ENCODE measurements at places on chromosomes 16 and 17.
A peak's percentile ranks its signal among the peaks of the same experiment; 100 is the strongest.

DNA sequence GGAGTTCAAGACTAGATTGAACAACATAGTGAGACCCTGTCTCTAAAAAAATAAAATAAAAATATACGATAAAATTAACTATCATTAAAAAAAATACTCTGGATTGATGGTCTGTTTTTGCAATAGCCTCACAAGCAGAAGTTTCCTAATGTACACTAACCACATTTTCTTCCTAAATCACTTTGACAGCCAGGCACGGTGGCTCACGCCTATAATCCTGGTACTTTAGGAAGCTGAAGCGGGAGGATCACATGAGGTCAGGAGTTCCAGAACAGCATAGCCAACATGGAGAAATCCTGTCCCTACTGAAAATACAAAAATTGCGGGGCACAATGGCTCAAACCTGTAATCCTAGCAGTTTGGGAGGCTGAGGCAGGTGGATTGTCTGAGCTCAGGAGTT, 64.7 kb downstream of the HELZ start:
- DNase-seq = no peak

DNA sequence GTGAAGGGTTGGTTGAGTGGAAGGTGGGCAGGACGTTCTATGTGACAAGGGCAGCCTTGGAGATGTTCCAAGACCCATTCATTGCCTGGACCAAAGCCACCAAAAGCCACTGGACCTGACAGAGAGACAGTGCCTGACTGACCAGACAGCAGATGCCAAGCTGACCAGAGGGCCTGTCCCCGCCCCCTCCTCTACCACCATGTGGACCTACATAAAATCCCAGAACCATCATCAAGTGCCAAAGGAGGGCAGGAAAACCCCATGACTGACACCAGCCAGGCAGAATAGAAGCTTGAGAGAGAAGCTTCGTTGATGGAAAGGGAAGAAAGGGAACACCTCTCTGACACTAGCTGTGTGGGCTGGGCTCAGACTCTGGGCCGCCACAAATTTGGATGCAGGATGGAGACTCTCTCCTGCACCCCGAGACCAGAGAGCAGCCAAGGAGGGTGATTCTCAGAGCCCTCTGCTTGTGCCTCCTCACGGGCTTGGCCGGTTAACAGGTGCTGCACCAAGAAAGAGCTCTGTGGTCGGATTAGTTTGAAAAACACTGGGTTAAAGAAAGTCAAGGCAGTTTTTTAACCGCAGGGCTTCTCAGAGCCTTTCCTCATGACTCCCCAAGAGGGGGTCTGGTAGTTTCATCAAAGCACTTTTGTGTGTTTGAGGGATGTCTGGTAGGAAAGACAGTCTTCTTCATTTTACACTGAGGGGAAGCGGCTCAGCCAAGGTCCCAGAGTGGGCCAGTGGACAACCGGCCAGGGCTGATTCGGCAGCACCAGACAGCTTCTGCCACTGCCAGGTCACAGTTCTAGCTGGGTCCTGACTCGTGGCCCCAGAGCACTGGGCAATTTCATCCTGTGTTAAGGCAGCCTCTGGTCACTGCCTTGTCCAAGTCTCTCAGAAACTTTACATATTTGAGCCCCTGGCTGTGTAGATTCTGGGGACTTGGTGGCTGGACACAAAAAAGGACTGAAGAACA, 1.7 kb downstream of the TNFRSF13B start:
- no peak for DNase-seq

DNA sequence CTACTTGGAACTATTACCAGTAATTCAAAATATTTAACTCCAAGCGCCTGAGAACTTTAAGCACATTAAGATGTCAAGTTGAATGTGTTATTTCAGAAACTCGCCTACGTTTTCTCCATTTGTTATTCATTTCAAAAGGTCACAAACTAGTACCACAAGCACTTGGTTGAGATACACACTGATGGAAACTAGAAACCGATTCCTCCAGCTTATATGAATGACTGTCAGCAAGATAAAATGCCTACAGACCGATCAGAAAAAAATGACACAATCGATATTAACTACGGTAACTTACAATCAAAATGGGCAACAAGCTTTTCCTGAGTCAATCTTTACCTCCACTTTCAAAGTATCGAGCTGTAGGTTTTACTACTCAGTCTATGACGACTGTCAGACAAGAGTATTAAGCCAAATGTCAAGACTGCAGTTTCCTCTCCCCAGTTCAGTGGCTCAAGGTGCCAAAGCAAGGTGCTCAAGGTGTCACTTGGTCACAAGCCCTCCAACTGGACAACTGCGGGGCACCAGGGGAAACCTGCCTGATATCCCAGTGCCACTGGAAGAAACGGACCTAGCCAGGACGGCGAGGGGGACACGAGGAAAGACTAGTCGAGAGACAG, 678 bp downstream of the SRP68 start:
- no peak for DNase-seq

GRCh38 chr17:75590314-75590761, 2.7 kb downstream of the MYO15B start:
- no peak for DNase-seq

- DNase-seq = no peak
Observed at GRCh38 chr17:7932949-7933348, 943 bp downstream of the CNTROB start.

DNA sequence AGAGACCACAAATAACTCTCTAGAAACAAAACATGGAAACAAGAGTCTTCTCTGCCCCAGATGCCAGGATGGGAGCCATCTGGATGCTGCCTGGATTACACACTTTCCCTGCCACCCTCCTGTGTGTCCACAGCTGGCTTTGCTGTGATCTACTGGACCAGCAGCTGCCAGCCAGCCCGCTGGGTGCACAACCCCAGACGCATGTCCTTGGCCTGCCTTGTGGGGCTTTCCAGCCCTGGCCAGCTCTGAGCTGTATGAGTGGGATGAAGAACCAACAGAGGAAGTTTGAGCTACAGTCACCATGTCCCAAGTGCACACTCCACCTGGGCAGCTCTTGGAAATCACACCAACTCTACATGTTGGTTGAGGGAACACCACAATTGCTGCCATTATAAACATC, 57.0 kb upstream of the TNRC6C start:
- DNase-seq = no peak

GRCh38 chr16:9929836-9930235, 252.4 kb downstream of the GRIN2A start:
- DNase-seq = no peak

- peak; percentile 70 for DNase-seq
Observed at GRCh38 chr17:19447085-19447583, 36.1 kb downstream of the RNF112 start.

GRCh38 chr17:15944759-15945526, at the start of gene ADORA2B:
ADORA2B (plus strand) TSS chr17:15945130; CDS start chr17:15945249, 119 bp downstream.
- no peak for DNase-seq

DNA sequence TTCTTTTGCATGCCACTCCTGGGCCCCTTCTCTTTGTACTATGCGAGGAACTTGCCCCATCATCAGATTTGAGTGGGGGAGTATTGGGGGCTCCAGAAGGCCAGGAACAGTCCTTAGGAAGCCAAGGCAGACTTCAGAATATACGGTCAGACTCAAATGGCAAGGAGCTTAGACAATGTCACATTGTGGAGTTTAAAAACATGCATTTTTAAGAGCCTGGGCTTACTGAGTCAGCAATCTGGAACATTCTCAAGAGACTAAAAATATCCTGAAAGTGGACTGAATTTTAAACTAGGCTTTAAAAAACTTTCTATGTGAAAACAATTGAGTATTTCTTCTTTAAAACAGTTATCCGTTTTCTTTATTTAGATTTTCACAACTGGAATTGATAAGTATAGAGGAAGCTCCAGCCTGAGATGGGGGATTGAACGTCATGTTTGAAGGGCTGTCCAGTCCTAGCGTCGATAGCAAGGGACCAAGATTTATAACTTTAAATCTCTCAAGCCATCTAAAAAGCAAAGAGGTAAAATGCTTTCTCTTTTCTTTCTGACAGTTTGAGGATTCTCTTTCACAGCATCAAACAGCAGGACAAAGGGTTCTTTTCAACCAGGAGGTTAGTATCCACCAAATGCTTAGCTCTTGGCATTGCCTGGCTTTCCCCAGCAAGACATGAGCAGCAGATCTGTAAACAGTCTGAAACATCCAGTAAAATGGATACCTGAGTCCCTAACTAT, 45.8 kb upstream of the CDRT4 start:
- no peak for DNase-seq

- no peak for DNase-seq
Observed at GRCh38 chr16:89242795-89243200, 25.3 kb downstream of the ZNF778 start.

- peak; percentile 30 for DNase-seq
Observed at GRCh38 chr17:66673668-66674276, 161.1 kb upstream of the CACNG5 start.

- peak; percentile 11 for DNase-seq
Observed at GRCh38 chr17:35568561-35568960, 7.9 kb upstream of the SLFN14 start.

- DNase-seq = no peak
Observed at GRCh38 chr16:79042886-79043285, 557.7 kb downstream of the MAF start.

DNA sequence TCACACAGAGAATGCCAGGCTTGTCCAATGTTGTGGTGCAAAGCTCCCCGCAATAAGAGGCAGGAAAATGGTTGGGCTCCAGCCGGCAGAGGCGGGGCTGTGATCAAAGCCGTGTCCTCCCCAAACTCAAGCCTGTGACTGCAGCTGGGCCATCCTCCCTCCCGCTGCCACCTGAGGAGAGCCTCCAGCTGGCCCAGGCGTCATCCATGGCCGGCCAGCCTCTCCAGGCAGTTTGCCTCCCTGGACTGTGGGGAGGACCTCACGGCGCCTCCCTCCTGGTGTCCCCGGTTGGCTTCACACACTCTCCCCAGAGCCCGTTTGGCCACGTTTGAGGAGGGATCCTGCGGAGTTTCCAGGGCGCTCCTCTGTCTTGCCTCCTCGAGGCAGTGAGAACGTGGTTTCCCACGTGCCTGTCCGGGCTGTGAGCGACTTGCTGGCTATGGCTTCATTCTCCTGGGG, 134.1 kb downstream of the IRF8 start:
- DNase-seq = no peak

DNA sequence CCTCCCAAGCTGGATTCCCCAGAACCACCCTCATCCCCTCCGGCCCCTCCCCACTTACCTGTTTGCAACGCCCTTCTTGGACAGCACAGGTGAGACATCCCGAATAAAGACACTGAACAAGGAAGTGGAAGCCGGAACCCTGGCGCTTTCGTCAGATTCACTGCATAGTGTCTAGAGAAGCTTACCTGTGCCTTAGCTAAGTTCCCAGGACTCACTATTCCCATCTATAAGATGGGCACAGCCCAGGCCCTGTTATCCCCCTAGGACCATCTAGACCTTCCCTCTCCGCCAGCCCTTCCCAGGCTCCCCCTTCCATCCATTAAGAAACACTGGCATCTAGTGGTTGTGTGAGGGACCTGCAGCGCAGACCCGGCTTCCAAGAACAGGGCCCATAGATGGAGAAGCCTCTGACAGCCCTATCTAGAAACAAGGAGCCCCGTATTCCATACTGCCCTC, 26.9 kb upstream of the RPL38 start:
- peak; percentile 7 for DNase-seq

DNA sequence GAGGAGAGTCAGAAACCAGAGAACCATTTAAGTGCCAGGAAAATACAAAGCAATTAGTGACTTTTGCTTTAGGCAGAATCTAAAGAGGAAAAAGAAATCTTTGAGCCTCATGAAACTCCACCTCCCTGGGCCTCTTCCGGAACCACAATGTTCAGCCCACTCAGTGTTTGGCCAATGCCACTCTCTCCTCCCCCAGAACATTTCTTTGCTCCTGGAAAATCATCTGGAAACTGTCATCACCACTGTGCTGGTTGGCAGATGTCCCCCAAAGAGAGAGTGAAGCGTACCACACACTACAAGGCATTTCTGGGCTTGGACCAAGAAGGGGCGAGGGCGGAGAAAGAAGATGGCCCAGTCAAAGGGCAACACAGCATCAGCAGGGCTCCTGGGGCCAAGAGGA, 7.1 kb upstream of the SOX9 start:
- no peak for DNase-seq

DNA sequence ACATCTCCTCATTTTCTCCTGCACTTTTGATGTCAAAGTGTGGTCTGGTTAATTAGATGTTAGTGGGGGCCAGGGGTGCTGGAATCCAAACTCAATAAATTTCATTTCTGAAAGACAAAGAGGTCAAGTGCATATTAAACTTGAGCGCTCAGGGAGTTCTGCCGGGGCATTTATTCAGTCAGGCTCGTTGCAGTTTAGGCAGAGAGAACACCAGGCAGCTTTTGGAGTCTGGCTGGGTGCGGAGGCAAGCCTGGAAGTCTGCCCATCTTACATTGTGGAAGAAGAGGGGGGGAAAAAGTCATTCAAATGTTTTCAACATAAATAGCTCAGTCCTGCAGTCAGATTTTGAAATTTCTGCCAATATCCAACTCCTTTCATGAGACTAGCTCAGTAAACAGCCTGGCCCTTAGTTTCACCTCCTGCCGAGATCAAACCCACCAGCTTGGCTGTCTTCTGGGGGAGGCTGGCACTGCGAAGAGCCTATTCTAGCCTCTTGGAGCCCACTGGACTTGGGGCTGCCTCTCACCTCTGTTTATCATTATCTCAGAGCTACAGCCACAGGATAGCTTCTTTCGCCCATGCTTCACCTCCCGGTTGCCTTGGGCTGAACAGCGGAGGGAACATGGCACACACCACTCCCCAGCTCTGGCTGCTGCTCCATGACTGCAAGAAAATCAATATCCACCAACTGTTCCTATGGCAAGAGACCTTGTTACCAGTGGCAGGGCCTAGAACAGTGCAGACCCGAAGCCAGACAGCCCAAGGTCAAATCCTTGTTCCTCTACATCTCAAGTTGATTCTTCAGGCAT, 177.4 kb upstream of the CDH5 start:
- no peak for DNase-seq

GRCh38 chr17:58338454-58338840, 9.9 kb upstream of the TSPOAP1 start:
- DNase-seq = no peak

DNA sequence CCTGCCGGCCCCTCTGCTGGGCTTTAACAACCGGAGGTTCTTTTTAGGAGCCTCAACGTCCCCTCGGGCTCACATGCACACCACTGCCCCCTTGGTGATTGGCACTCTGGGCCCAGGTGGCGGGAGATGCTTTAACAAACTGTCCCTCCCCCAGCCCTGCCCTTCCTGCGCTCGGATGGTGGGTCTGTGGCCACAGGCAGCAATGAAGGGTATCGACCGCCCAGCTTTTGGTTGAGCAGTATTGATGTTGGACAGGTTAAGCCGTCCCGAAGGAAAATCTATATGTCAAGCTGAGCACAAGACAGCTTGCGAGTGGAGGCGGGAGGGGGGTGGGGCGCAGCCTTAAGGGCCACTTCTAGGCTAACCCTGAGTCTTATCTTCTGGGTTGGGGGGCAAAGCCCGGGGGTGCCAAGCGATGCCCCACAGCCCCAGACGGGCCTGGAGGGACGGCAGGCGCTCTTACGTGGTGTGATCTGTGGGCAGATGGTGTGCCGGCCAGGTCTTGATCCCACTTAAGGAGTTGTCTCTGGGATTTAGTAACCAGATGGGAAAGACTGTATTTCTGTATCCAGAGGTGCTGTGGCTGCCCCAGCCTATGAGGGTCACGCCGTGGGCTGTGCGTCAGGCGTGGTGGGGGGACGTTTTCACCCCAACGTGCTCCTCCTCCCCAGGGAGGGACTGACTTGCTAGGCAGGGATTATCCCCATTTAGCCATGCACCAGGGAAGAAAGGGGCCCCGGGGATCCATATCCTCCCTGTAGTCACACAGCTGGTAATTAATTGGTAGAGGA, 6.2 kb downstream of the GSE1 start:
- no peak for DNase-seq

GRCh38 chr16:13811834-13812233, 108.1 kb upstream of the ERCC4 start:
- DNase-seq = no peak

- DNase-seq = no peak
Observed at GRCh38 chr17:3989041-3989886, 25.0 kb upstream of the ATP2A3 start.
